ENCODE measurements at places on chromosomes 2 and 18.

DNA sequence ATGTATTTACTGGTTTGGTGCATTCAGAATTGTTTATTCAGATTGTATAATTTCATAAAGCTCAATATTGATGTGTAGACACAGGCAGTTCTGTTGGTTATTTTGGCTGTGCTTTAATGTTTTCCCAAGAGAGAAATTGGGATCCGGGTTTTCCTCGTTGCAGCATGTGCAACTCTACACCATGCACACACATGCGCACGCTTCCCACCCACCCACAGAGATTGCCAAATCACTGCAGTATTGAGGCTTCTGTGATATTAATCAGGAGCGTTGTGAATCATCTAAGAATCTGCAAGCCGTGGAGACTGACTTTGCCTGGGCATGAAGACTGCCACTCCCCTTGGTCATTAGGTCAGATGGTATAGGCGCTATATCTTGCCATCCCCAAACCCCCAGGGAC, 571.5 kb downstream of the SLC4A3 start:
- no peak for DNase-seq

DNA sequence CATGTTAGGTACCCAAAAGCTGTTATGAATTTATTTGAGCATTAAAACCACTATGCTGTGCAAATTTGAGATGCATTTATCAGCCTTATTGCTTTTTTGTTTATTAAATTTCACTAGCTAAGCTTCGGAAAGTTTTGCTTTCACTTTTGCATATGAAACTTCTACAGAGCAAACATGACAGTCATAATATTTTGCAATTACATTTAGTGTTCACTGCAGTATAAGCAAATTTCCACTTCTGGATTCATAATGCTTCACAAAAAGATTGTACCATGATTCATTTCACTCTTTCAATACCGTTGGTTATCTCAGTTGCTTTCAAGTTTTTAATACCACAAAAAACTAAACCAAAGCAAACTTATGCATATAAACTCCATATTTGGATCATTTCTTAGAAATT, 228.7 kb upstream of the SLC8A1 start:
- DNase-seq: no peak

- DNase-seq: no peak
Measured at GRCh38 chr2:52805901-52806410, 961.6 kb upstream of the CHAC2 start.

GRCh38 chr2:129719335-129719734, 260.1 kb upstream of the RAB6C start:
- DNase-seq: no peak

DNA sequence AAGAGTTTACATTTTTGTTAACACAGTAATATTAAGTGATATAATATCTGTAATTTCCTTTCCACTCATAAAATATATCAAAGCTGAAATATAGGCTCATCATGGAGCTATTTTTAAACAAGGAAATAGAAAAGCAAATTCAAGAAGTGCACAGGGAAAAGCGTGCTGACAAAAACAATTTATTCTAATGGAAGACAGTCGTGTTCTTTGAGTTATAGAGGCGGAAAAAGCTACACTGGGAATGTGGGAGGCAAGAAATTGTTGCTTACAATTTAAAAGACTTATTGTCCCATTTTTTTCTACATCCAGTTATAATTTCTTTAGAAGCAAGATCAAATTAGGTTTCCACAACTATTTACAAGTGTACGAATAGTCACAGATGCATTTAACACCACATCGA, 3.2 kb upstream of the TTN start:
- no peak for DNase-seq

- no peak for DNase-seq
Measured at GRCh38 chr2:95531254-95531771, 46.8 kb upstream of the TRIM43B start.

- DNase-seq: no peak
Measured at GRCh38 chr18:57559314-57559713, 27.2 kb downstream of the FECH start.

DNA sequence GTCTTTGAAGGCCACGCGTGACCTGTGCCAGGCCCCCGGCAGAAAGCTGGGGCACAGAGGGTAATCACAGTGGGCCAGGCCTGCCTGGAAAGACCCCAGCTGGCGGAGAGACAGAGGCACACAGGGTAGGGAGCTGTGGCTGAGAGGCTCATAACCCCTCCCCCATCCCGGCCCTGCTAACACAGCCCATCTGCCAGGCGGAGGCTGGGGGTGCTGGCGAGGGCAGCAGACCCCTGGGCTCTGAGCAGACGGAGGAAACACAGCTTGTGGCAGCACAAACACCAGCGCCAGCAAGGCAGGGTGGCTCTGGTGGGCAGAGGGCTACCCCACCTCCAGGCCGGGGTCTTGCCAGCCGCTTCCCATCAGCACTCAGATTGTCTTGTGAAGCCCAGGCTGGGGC, 19.0 kb downstream of the HS6ST1 start:
- no peak for DNase-seq

GRCh38 chr2:45012733-45013132, 3.5 kb upstream of the SIX2 start:
- DNase-seq: no peak

- DNase-seq: no peak
Measured at GRCh38 chr2:174585146-174585545, 12.5 kb downstream of the WIPF1 start.

- DNase-seq: no peak
Measured at GRCh38 chr2:237483018-237483731, 3.9 kb upstream of the MLPH start.

GRCh38 chr18:50002781-50003180, 189.4 kb upstream of the ACAA2 start:
- DNase-seq: no peak

DNA sequence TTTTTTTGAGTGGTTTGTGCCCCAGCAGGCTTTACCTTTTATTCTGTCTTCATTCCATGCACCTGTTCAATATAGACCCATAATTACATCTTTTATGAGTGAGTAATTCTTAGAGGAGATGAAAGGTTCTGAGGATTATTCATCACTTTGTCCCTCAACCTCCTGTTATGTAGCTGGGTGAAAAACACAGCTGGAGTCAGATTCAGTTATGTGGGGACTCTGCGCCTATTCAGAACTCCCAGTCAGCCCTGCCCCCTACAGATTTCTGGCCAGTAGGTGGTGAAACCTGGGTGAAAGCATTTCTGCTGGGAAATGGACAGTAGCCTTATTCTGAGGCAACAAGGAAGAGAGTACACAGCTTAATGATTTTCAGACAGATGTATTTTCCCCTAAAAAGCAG, 107.8 kb downstream of the MGAT5 start:
- no peak for DNase-seq

GRCh38 chr2:8134473-8134932, 547.4 kb upstream of the ID2 start:
- no peak for DNase-seq

DNA sequence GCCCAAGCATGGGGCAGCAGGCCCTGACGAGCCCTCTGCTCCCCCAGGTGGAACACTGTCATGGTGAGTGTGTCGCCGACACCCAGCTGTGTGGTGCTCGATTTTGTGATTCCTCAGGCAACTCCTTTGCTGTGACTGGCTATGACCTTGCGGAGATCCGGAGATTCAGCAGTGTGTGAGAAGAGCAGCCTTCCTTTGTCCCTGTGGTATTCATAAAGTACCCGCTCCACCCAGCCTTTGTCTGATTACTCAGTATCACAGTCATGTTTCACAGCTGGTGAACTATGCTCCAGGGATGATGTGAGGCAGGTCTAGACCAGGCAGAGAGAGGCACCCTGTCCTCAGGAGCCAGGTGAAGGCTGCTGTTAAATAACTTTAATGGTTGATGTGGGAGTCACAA, 4.0 kb downstream of the WDR54 start:
- no peak for DNase-seq

DNA sequence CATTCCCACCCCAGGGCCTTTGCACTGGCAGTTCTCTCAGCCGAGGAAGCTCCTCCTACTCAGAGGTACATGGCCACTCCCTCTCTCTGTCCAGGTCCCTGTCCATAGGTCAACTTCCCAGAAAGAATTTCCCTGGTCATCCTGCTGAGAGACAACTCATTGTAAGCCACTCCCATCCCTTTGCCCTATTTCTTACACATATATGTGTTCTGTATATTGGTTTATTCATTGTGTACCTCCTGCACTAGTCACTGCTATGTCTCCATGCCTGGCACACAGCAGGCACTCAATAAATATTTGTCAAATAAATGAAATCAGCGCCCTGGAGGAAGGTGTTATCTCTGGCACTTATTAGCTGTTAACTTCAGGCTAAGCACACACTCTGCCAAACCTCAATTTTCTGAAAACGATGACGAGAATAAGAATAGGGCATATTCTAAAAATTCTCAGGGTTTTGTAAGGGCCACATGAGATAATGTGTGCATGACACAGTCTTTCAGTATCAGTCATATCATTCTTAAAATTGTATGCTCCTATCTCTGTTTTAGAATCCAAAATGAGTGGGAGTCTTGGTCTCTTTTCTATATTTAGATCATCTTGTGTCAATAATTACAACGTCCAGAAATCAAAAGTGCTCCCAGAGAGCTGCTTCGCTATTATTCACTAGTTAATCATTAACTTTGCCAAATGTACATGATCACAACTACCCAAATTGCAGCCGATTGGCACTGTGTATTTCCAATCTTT, 198.0 kb downstream of the ALK start:
- DNase-seq: no peak

DNA sequence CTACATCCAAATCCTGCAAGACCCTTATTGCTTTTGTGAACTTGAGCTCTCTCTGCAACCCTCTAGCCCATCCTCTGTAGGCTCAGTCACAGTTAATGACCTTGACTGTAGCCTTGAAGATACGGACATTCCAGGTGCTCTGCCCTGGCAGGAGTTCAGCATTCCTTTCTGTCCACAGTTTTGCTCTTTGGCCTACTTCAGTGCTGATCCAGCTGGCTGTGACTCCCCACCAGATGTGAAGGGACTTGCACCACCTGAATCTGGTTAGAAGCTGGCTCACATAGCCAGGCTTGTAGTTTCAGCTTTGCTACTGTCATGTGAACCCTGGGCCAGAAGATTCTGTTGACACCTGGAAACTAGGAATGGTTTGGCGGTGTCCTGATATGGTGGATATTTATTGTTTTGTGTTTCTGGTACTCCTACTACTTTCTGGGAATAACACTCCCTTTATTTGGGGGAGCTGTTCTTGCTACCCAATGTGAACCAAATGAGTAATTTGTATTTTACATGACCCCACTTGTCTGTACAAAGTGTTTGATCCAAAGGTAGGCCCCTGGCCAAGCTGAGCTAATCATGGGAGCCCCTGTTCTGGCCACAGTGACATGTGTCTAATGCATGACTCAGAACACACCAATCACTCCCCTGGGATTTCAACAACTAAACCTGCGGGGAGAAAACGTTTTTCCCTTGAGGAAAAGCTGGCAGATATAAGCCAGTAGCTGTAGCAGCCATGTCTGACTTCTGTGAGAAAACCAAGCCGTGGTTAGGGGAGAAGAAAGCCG, 73.4 kb downstream of the CDCA7 start:
- no peak for DNase-seq

DNA sequence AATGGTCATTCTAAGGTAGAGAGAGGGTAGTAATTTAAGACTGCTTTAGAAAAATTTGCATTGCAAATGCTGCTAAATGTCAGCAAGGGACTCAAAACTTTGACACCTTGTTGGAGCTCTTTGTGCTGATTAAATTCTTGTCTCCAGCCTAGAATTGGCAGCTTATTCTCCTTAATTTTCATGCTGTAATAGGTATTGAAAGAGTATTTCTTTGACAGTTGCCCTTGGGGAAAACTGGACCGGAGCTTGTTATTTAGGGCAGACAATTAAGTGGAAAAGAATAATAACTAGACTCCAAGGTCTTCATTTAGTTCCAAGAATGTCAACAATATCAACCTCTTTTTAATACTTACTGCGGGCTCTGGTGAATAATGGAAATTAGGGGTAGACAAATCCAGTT, 264.0 kb downstream of the TPGS2 start:
- no peak for DNase-seq

GRCh38 chr2:44325897-44326296, 35.4 kb downstream of the PREPL start:
- no peak for DNase-seq

GRCh38 chr2:119377993-119378345, 11.2 kb downstream of the DBI start:
- no peak for DNase-seq

DNA sequence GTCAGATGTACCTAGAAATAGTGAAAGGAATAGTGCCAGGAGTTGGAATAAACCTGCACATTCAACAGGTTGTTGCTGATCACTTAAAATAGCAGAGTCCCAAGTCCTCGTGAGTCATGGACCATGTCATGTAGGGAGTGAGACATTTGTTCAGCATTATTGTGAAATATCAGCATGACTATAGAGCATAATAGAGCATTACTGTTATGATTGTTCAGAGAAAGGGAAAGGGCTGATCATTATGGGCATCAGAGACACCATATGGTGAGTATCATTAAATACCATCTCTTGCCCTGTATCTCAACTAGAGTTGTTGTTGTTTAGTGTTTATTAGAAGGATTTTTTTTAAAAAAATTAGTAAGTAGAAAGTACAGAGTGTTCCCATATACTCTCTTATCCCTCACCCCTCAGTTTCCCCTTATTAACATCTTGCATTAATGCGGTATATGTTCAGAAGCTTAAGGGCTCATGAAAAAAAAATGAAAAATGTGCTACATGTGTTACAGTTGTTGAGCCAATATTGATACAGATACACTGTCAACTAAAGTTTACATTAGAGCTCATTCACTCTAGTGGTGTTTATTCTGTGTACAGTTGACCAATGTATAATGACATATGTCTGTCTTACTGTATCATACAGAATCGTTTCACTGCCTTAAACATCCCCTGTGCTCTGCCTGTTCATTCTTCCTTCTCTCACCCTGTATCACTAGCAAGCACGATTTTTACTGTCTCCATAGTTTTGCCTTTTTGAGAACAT, 5.7 kb downstream of the ELAC1 start:
- DNase-seq: no peak

DNA sequence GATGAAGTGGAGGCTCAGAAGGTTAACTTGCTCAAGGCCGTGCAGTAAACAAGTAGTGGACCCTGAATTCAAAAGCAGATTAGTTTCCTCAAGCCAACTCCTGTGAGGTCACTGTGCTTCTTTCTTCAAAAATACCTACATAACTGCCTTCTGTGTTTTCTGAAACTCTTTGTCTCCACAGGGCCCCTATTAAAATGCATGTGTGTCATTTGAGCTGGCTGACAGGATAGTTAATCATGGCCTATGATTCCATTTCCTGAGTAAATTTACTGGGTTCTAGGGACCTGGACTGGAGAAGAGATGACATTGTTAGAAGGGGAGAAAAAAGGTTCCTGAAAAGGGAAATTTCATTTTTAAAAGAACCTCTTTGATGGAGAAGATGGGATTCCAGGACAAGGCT, 12.9 kb upstream of the DTNA start:
- DNase-seq: no peak

DNA sequence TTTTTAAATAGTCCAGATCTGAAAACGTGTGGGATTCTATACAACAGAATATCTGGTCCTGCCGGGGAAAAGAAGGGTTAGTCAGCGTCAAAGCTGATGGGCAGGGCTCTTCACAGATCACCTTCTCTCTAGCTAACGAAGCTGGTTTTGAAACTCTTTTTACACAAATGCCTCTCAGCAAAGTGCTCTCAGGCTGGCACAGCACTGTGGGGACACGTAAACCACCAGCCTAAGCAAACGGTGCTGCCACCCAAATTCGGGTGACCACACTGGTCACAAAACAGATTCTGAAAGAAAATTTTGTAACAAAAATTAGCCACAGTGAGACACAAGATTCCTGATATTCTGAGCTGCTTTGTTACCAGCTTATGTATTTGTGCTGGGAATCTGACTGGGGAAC, 53.1 kb upstream of the ARL5A start:
- DNase-seq: no peak

All from neural crest cell (in vitro differentiated cells).